ENCODE measurements at places on chromosomes 5 and 9.

GRCh38 chr5:171725205-171725601 lies 60.4 kb upstream of the SMIM23 start:
- no peak for DNase-seq

DNA sequence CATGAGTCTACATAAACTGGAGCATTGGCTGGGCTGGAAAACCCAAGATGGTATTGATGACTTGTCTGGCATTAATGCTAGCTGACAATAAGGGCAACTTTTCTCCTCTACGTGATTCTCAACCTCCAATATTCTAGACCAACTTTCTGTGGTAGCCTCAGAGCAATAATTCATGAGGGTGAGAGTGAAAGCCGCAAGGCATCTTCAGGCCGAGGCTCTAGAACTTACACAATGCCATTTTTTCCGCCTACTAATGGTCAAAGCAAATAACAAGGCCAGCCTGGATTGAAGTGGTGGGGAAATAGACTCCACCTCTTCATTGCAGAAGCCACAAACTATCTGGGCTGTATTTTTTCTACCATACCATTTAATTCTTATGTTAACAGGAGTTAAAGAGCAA lies 267.4 kb downstream of the GABRG2 start:
- DNase-seq: no peak

GRCh38 chr5:22351178-22351577 lies 502.0 kb downstream of the CDH12 start:
- DNase-seq: no peak

DNA sequence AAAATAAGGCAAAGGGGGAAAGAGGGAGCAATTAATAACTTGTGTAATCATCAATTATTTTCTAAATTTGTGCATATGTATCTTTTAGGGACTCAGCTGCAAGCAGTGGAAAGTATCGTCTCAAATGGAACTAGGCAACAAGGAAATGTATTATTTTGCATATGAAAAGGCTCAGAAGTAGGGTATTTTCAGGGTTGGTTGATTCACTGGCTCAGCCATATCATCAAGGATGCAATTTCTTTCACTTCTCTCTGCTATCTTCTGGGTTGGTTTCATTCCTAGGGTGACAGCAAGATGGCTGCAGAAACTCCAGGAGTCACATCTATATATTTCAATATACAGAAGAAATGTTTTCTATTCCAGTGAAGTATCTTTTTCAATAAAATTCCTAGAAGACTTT lies 509.8 kb downstream of the DMAC1 start:
- no peak for DNase-seq

DNA sequence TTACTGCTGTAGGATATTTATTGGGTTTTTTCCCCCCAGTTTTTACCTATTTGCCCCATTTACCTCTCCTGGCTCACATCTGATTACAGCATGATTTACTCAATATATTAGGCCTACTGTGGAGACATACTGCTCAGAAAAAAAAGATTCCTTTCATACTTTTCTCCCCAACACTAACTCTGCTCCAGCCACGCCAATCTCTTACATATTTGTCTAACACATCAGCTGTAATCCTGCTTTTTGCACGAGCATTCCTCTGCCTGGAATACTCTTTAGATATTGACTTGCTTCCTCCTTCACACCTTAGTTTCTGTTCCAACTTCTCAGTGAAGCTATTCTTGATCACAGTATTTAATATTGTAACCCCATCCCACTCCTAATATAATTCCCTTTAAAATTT lies 158.1 kb upstream of the VCAN start:
- no peak for DNase-seq

GRCh38 chr9:86637515-86637914 lies 283.3 kb upstream of the TUT7 start:
- DNase-seq: no peak

DNA sequence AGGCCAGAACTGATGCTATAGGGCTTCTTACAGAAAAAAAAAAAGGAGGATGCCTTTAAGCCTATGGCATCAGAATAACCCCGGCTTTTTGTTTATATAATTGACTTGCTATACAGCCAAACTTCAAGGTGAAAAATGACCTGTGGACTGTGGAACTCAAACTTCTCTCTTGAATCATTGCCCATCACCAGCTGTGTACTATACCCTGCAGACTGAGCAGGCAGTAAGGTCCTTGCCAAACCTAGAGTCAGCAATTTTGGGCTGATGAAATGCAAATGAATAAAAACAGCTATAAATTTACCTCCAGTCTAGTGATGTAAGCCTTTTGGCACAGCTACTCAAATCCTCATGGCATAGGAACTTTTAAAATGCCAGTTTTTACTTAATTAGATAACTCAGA lies 44.5 kb upstream of the PPP3R2 start:
- no peak for DNase-seq

DNA sequence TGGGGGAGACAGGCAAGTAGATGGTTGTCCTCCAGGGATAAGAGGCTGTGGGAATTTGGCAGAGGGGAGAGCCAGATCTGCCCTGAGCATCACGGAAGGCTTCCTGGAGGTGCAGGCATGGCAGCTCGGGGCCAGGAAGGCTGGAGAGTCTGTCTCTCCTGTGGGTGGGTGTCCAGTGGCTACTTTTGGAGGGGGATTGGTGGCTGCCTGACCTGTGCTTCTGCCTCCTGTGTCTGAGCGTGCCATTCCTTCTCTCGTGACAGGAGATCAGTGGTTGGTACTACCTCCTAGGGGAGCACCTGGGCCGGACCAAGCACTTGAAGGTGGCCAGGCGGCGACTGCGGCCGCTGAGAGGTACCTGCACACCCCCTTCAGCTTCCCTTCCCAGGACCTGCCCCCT lies 33.5 kb downstream of the RGS3 start:
- DNase-seq: no peak

- DNase-seq: no peak
Measured at GRCh38 chr5:10474521-10475075, 32.9 kb downstream of the ROPN1L start.

DNA sequence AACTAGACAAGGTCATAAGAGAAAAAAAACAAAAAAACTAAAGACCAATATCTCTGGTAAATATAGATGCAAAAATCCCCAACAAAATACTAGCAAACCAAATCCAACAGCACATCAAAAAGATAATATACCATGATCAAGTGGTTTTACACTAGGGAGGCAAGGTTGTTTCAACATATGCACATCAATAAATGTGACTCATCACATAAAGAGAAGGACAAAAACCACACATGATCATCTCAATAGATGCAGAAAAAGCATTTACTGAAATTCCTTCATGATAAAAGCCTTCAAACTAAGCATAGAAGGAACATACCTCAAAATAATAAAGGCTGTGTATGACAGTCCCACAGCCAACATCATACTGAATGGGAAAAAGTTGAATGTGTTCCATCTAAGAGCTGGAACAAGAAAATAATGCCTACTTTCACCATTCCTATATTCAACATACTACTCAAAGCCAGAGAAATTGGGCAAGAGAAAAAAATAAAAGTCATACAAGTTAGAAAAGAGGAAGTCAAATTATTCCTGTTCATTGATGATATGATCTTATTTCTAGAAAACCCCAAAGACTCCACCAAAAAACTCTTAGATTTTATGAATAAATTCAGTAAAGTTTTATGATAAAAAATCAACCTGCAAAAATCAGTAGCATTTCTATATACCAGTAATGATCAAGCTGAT lies 72.2 kb upstream of the FAM169A start:
- no peak for DNase-seq

DNA sequence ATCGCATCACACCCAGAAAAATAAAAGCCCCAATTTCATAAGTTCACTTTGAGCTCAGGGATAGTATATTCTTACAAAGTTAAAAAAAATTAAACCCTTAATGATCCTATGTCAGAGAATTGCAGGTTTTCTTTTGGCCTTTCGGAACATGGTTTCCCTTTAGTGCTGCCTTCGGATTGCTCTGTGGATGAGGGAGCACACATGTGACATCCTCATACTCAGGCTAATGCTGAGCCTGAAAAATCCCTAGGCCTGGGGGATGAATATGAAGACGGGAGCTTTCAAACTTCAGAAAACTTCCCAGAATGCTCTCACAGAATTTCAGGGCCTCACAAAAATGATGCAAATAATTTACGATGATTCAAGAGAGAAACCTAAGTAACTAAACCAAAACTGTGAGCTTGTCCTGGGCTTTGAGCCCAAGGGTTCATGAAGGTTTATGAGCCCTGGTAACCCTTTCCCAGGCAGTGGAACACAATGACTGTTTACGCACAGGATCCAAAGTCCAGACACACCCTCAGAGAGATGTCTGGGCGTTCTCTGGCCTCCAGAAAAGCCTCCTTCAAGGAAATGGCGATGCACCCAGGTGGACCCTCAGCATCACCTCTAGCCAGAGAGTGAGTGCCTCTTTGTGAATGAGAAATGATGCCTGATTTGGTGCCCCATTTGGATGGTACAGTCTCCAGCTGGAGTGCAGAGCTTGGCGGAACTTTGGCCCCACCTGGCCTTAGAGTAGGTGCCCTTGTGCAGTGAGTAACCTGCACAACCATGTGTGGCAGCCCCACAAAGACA lies 145.4 kb downstream of the ENTREP1 start:
- no peak for DNase-seq

GRCh38 chr9:71762900-71763653 lies 5.2 kb downstream of the CEMIP2 start:
- DNase-seq: no peak

GRCh38 chr5:143119881-143120341 lies 283.6 kb downstream of the NR3C1 start:
- no peak for DNase-seq

DNA sequence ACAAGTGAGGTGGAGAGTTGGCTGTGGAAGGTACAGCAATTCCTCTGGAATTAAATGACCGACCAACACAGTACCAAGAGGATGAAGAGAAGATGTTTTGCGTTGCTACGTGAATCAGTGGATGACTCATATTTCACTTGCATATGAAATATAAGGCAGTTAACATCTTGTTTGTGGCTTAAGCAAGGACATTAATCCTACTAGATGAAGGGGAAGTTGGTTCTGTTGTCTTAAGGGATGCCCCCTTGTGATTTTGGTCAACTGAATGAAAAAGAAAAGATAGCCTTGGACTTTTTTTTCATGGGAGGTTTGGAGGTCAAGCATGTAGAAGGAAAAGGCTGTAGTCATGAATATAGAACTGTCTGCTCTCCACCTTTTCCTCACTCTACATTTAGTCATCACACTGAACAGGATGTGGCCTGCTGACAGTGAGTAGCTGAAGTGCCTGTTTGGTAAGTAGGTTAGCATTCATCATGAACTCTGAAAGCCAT lies 33.9 kb downstream of the VLDLR start:
- DNase-seq: no peak

GRCh38 chr9:109487247-109487646 lies 10.9 kb downstream of the PTPN3 start:
- no peak for DNase-seq

DNA sequence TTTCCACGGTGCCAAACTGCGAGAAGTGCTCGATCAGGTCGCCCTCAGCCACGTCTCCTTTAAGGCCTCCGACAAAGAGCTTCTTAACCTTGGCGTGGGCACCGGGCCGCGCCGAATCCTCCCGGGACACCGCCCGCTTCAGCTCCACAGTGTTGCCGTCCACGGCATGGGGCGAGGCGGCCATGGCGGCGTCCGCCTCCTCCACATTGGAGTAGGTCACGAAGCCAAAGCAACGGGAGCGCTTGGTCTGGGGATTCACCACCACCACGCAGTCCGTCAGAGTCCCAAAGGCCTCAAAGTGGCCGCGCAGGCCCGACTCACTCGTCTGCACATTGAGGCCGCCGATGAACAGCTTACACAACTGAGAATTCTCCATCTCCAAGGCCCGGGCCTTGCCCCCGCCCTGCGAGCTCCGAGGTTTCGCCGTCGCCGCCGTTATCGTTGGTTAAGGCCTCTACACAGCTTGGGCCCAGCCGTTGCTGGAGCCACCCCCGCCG lies 424 bp downstream of the HNRNPA0 start:
- peak; percentile 90 for DNase-seq

DNA sequence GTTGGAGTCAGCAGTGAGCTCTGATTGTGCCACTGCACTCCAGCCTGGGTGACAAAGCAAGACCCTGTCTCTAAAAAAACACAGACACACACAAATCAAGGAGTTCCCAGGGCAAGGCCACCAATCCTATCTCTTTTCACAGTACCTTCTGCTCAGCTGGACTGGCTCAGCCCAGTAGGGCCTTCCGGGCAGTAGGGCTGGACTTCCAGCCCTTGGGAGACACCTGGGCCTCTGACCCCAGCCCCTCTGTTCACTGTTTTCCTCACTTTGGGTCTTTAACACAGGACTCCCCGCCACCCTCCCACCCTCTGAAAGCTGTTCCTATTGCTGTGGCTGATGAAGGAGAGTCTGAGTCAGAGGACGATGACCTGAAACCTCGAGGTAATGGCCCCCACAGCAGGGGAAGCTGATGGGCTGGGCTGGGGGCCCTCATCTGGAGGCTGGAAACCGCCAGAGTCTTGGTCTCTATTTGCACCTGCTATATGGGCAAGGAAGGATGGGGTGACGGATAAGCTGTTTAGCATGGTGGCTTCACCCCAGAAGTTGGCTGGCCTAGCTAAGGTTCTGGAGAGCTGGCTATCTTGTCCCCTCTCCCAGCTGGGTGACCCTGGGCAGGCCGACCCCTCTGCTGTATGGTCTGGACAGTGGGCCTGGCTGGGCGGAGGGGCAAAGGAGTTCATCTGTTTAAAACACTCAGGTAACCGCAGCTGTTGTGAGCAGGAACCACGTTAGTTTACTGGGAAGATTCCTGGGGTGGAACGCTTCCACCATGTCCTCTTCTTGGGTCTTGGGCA lies 25.6 kb downstream of the USP20 start:
- no peak for DNase-seq

DNA sequence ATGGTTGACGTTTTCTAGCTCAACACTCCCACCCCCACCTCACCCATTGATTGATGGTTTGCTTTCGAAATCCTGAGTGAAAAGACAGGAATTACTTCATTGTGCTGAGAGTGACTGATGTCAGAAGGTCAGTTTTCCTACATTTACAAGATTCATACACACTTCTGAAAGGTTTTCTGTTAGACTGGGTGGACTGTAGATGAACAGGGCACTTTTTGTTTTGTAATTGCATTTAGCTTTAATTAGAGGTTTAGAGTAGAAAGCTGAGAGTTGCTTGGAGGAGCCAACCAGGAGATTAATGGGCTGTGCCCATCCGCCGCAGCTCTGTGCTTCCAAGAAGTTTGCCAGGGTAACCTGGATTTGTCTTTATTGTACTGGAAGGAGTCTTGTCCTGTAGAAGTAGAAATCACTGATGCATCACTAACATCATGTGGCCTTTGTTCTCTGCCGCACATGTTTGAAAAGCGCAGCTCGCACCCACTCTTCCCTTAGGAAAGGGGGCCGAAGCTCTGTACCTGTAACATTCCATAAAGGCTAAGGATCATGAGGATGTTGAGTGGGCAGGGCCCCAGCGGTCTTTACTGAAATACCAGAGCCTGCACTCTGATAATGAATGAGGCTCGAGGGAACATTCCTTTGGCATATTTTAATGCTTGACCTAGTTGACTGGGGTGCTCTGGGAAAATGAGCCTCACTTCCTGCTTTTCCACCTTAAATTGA lies 267.6 kb upstream of the DMRT1 start:
- no peak for DNase-seq

- DNase-seq: no peak
Measured at GRCh38 chr5:110477911-110478310, 248.6 kb downstream of the TMEM232 start.
